ENCODE measurements at places on chromosomes 3 and 15. TPM values are rescaled to one million over a fixed set of nuclear protein-coding genes. Genes with fewer than 3 reads are reported as not detected.

RBP2 gene
- total RNA-seq: not detected

GUCA1C gene
- not detected for total RNA-seq

CEP19 gene
- total RNA-seq: 1.7 TPM

GABRB3 gene
- total RNA-seq: 1.8 TPM

LIPH gene
- 0.07 TPM for total RNA-seq

ZNF660 gene
- 16.3 TPM for total RNA-seq

PHLDB2 gene
- 108 TPM for total RNA-seq

PPP4R2 gene
- total RNA-seq: 136 TPM

ZBED2 gene
- total RNA-seq: not detected

DNA sequence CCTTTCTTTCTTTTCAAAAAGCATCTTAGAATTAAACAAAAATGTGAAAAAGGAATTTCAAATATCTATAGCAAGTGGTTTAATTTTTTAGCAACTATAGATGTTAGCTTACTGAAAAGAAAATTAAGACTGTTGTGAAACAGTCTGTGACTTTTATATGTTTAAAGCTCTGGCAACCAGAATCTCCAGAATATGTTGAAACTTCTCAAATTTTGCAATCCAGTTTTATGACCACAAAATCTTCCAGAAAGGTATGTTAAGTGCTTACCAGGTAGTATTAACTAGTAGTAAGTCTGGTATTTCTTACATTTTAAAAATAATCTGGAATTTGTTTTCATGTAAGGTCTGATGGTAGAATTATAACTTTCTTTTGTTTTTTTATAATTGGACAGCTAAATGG lies 235.0 kb downstream of the SLC9A9 start:
- no peak for DNase-seq

DNA sequence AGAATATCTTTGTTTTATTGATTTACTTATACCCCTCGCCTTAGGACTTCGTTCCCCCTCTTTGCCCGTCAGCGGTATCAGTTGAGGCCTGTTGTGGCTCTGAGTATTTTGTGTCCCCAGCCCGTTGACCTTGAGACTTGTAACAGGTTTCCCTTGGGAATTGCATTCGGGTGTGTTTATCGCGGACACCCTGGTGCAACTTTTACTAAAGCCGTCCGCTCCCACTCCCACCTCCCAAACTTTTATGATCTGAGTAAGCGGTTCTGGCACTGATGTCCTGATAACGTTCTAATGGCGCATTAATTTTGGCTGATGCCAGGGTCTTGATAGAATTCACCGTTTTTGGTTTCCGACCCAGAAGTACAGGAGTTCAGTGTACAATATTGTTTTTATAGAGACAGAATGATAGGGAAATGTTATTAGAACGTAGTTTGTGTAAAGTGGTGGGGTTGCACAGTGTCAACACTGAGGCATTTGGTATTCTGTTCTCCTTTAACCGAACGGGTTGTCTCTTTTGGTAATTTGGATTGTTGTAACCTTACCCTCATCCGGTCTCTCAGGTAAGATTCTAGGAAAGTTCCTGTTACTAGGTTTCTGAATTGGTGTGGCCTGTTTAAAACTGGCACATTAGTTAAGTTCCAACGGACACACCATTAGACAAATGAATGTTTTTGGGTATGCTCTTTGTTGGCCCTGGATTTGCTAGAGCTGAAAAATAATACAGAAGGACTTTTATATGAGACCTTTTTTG lies 47.8 kb downstream of the OIP5 start:
- no peak for DNase-seq

- DNase-seq: no peak
Observed at GRCh38 chr15:72382146-72382545, 6.3 kb upstream of the HEXA start.

DNA sequence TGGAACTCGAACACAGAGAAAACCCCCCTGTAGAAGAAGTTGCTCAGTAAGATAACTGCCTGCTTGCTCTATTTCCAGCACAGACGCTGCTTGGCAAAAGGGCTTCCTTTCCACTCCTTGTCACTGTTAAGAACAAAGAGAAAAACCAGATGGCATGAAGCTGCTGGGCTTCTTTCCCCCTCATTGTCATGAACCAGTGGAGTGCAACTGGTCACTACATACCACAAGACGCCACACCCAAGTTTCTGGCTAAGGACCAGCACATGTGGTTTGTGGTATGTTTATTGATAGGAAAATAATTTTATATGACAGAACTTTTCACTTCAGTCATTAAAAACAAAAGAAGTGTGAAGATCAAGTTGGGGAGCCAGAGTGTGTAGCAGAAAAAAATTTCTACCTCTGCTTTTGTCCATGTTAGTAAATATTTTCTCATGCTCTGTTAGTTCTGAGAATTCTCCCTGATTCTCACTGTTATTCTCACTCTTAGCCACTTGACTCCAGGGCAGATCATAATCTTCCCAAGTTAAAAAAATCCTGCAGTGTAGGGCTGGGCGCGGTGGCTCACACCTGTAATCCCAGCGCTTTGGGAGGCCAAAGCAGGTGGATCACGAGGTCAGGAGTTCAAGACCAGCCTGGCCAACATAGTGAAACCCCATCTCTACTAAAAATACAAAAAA lies 37.9 kb downstream of the CLK3 start:
- no peak for DNase-seq

DNA sequence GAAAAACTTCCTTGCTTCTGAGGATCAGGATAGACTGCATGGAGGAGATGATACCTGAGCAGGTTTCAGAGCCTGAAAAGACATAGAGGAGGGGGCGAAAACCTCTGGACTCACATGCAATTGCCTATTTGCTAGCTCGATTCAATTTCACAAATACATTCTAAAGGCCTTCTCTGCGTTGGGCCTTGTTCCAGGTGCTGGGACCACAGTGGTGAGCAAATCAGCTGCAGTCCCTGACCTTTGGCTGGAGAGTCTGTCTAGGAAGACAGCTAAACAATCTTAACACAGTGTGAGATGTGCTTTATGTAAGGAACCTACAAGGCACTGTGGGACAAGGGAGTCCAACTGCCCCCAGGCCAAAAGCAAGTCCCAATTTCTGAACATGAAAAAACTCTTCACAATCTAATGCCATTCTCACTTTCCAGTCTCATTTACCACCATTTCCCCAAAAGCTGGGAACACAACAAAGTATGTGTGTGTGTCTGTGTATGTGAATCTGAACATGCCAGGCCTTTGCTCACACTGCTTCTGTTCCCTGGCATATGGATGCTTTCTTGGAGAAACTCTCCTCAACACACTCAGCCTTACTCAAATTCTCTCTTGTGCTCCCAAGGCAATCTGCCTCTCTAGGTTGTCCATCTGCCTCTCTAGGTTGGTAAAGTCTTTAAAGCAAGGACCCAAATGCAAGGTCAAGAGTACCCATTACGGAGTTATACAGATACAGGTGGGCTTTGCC lies 2.1 kb upstream of the PCCB start:
- DNase-seq: no peak

DNA sequence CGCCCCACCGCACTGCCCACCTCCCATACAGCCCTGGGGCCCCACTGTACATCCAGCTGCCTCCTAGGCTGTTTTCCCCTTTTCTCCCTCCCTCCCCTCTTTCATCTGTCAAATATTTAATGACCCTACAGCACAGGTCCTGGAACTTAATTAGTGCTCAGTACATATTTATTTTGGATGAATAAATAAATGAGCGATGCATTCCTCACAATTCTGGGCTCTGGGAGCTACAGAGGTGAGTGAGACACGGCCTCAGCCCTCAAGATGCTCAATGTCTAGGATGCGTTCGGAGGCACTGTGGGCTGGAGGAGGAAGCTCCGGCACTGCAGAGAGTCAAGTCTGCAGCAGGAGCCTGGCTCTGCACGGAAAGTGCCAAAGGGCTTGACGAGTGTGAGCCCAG lies 175.0 kb downstream of the FAM43A start:
- DNase-seq: no peak

DNA sequence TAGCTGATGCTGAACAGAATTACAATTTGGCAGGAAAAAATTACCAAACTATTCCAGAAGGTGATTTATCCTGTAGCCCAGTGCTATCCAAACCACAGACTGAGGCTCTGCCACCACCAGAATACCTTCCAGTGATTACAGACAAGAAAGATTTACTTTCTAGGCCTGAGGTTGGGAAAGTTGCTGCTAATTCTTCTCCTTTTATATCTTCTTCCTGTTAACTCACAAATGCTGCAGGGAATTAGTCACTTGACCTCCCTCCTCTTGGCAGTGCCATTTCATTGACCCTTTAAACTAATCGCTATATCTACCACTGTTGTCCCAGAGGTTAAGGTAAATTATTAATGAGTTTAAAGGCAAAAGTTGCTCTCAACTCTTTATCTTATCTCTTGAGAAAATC lies 118.4 kb downstream of the CTNNB1 start:
- DNase-seq: no peak

DNA sequence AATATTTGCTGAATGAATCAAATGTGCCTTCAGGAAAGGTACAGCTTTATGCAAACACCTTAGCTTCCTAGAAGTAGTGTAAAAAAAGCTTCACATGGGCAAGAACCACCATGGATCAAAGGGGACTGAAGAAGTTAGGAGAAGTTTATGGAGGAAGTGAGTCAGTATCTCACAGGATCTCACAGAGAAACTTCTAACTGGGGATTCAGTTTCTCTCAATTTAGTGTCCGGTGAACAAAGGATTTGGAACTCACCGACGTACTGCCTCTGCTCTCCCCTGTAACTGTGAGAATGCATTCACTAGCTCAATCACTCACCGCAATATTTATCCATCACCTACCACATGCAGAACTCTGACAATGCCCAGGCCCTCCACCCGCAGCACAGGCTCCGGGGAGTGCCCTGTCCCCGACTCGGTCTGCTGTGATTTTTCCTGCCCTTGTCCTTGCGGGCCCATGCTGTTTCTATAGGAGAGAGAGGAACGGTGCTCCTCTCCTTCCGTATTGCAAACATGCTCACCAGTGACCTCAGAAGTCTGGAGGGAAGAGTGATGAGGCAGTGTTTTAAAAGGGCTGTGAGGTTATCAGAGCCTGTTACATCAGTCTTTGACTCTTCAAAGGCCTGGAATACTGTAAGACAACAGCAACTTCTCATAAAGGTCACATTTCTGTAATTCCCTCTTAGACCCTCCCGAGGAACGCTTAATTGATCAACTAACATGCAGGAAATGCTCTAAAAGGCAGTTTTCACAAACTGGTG lies 222.5 kb upstream of the ICE2 start:
- DNase-seq: no peak

- DNase-seq: no peak
Observed at GRCh38 chr3:188646592-188646991, 492.6 kb downstream of the LPP start.

DNA sequence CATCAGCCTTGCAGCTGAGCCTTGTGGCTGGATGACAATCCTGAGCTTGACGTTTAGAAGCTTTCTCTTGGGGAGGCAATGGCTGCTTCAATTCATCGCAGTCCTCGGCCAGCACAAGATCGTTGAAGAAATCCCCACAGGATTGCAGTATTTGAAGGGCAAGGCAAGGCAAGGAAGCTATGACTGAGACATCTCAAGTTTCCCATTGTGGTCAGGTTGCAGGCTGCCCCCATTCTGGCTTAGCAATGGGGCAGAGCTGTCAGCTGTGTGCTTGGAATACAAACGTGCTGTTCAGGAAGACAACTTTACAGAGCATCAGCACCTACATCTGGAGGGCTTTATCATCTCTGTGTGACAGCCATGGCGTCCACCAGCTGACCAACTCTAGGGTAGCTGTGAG lies 275.9 kb upstream of the TBL1XR1 start:
- DNase-seq: no peak

DNA sequence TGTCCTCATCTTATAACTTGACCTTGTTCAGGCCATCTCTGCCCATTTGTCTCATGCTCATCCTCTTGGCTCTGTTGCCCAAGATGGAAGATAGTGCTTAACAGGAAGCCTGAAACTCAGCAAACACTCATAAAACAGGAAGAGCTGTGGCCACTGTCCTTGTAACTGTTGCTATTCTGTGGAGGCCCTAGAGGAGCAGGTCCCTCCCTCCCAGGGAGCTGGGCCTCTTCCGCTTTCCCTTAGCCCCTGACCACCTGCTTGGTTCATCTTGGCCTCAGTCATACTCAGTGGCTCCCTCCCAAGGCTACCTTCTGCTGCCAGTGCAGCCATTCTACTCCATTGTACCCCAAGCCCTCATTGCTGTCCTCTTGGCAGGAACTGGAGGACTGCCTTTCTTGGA lies 3.5 kb downstream of the MAPKAPK3 start:
- DNase-seq: no peak

GRCh38 chr3:54366839-54367238 lies 244.5 kb downstream of the CACNA2D3 start:
- DNase-seq: no peak

GRCh38 chr15:89985111-89985510 lies 16.0 kb upstream of the ZNF710 start:
- no peak for DNase-seq

DNA sequence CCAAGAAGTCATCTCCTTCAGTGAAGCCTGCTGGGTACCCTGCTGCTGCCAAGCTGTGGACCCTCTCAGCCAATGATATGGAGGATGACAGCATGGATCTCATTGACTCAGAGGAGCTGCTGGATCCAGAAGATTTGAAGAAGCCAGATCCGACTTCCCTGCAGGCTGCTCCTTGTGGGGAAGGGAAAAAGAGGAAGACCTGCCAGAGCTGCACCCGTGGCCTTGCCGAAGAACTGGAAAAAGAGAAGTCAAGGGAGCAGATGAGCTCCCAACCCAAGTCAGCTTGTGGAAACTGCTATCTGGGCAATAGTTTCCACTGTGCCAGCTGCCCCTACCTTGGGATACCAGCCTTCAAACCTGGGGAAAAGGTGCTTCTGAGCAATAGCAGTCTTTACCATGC lies 13.7 kb upstream of the ANP32A start:
- DNase-seq: no peak

- no peak for DNase-seq
Observed at GRCh38 chr3:58411036-58411435, 22.6 kb downstream of the PDHB start.

- no peak for DNase-seq
Observed at GRCh38 chr3:184880276-184881019, 68.5 kb downstream of the VPS8 start.

DNA sequence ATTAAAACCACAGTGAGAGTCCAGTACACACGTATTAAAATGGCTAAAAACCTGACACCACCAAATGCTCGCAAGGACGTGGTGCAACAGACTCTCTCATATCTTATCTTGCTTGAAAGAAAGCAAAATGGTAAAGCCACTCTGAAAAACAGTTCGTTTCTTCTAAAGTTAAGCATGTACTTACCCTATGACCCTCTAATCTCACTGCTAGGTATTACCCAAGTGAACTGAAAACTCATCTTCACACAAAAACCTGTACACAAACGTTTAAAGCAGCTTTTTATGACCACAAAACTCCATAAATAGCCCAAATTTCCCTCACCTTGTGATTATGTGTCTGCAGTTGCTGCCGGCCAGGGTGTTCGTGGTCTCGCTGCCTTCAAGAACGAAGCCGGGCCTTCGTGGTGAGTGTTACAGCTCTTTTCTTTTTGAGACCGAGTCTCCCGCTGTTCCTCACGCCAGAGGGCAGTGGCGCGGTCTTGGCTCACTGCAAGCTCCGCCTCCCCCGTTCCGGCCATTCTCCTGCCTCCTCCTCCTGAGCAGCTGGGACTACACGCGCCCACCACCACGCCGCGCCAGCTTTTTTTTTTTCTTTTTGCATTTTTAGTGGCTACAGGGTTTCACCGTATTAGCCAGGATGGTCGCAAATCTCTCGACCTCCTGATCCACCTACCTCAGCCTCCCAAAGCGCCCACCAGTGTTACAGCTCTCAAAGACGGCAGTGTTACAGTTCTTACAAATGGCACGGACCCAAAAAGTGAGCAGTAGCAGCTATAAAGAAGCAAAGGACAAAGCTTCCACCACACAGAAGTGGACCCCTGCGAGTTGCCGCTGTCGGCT lies 165.4 kb downstream of the TJP1 start:
- no peak for DNase-seq

GRCh38 chr3:150725548-150725947 lies 21.8 kb upstream of the ERICH6 start:
- DNase-seq: no peak

GRCh38 chr3:45852828-45853227 lies 10.9 kb upstream of the LZTFL1 start:
- no peak for DNase-seq

Measured in uterus (tissue), 4 donors.